ENCODE measurements at places on chromosomes 4 and X.

GRCh38 chr4:181860668-181861067 is 382.5 kb upstream of the TENM3 start:
- DNase-seq, result no peak

DNA sequence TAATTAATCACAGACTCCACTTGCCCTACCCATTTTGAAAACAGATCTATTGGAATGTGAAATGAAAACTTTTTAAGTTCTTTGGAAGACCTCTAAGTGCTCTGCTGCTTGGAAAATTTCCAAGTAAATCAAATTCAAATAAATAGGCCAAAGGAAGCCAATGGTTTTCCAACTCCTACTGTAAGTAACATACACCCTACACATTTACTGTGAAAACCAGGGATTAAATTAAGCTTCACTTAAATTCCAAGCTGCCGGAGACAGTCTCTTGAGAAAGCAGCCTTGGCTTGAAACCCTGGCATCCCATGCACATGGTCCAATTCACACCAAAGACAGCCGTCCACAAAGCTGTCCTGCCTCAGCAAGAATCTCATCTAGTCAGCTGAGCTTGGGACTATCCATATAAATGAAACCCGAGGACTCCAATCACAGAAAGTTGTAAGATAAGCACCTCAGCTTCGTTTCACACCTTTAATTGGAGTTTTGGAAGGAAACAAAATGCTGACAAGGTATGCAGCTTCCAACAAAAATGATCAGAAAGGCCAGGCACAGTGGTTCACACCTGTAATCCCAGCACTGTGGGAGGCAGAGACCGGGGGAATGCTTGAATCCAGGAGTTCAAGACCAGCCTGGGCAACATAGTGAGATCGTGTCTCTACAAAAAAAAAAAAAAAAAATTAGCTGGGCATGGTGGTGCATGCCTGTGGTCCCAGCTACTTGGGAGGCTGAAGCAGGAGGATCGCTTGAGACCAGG is 88.6 kb downstream of the APBB2 start:
- no peak for DNase-seq

- DNase-seq, result no peak
Measured at GRCh38 chr4:72112514-72113156, 80.8 kb downstream of the NPFFR2 start.

GRCh38 chr4:109616243-109616642 is 56.2 kb downstream of the MCUB start:
- no peak for DNase-seq

- no peak for DNase-seq
Measured at GRCh38 chr4:106679063-106679462, 310.5 kb upstream of the GIMD1 start.

- no peak for DNase-seq
Measured at GRCh38 chr4:40632080-40632479, 2.4 kb upstream of the RBM47 start.

DNA sequence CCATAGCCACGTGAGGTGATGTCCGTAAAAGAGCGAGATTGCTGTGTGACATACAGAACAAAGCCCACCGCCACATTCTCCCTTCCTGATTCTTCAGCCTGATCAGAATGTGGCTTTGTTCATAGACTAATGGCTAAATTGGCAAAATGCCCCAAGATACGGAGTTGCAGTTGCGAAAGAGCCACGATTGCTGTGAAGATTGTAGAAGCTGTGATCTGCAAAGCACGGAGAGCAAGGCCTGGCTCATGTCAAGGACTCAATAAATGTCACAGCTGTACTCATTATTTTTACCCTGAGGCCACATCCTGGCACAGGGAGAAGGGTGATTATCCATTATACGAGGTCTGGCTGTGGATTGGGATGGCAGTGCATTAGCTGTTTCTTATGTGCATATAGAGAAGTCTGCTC is 34.2 kb downstream of the ARSD start:
- DNase-seq, result no peak

- no peak for DNase-seq
Measured at GRCh38 chr4:78584863-78585547, 33.4 kb downstream of the ANXA3 start.

GRCh38 chr4:6093671-6094070 is 75.4 kb upstream of the C4orf50 start:
- DNase-seq, result no peak

DNA sequence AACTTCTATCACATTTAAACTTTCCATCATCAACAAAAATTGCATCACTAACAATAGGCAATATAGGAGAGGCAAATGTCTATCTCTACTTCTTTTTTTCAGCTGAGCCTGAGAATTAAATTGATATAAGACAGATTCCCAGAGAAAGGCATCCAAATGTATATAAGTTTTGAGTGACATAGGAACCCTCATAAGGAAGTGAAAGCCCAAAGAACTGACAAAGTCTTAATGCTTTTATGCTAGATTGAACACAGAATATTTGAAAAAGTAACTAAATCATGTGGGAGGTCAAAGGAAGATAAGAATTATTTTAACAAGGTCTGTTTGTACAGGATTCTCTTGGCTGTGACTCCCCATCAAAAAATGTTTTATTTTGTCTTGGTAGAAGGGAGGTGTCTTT is 714.9 kb downstream of the GRXCR1 start:
- DNase-seq, result no peak

DNA sequence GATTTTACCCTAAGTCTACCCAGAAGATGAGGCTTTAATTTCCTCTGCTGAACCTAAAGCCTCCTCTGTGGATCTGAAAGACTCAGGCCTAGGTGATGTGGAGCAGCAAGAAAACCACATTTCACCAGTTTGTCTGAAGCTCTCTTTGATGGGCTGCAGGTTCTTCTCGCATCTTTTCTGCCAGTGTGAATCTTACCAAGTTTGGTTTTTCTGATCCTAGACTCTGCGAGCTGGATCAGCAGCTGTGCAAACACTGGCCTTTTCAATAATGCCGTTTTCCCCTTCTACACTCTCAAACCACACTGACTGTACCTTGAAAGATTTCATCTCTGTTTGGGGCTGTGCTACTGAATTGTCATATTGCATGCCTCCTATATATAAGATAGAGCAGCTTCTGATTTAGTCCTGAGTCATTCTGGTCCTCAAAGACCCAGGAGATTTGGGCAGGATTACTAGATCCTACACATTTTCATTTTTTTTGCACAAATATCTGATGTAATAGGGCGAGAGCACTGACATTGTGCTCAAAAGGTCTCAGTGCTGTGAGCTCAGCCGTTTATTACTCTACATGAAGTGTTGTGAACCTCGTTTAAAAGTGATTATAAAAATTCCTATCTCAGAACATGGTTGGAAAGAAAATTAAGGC is 133.6 kb upstream of the FAM9C start:
- no peak for DNase-seq

DNA sequence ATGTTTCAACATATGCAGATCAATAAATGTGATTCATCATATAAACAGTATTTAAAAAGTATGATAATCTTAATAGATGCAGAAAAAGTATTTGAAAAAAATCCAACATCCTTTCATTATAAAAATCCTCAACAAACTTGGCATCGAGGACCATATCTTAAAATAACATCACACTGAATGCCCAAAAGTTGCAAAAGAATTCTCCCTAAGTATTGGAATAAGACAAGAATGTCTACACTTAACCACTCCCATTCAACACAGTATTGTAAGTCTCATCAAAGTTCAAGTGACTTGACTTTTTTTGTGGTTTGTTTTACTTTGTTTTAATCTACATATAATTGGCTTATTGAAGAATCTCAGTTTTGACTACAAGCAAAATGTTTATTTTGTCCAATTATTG is 779.0 kb upstream of the SLIT2 start:
- no peak for DNase-seq

GRCh38 chr4:84957514-84958420 is 8.7 kb downstream of the WDFY3 start:
- DNase-seq, result no peak

- no peak for DNase-seq
Measured at GRCh38 chr4:113763029-113763285, 1.4 kb upstream of the CAMK2D start.

DNA sequence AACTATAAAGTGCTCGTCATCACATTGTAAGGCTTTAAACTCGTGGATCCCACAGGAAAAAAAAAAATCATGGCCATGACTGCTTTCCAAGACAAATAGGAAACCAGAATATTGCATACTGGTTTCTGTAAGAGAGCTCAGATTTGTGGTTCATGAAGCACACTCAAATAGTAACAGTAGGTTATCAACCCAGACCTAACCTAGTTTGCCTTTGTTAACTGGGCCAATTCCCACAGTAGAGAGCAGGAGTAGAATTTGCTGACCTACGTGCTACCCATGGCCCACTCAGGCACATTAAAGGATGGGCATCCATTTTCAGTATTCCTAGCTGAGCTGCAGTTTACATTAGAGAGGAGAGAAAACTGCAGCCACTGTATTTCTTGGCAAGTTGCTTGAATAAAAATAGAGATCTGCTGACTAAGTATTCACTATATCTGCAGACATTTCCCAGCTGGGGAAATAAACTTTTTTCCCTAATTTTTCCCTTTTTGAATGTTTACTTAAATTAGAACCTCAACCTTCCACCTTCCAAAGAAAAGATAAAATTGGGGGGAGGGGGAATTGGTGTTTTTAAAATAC is 218.5 kb downstream of the SPANXN3 start:
- no peak for DNase-seq

DNA sequence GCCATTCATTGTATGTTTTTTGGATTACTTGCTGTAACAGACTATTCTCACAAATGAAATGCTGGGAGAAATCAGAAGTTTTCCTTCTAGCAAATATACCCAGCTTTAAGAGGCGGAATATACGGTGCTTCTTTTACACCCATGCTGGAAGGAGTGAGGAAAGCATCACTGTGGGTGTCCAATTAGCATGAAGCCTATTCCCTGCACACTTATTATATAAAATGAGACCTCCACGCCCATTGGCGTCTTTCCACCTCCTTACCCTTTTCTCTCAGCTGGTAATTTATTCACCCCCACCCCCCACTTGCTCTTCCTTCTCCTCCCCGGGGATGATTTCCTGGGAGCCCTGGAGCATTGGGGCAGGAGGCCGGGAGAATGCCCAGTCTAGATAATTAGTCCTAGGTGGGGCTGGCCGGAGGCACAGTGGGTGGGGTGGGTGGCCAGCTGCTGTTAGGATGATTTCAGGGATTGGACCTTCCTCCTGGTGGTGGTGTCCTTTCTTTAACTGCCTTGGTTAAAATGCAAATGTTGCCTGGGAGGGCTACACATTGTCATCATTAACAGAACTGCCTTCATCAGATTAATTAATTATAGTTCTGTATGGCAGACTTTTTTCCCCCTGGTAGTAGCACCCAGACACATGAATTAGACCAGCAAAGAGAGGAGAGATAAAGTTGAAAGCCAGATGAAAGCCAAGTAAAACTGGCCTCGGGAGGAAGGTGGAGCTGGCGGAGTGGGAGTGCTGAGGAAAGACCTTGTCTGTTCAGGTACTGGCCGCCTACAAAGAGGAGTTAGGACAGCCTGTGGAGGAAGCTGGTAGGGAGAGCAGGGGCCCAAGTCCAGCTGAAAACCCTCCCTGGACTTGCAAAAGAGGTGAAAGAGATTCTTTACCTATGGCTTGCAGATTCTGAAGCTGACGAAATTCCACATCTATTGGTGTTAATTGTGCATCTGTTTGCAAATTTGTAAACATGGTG is 11.4 kb downstream of the SHROOM2 start:
- no peak for DNase-seq

DNA sequence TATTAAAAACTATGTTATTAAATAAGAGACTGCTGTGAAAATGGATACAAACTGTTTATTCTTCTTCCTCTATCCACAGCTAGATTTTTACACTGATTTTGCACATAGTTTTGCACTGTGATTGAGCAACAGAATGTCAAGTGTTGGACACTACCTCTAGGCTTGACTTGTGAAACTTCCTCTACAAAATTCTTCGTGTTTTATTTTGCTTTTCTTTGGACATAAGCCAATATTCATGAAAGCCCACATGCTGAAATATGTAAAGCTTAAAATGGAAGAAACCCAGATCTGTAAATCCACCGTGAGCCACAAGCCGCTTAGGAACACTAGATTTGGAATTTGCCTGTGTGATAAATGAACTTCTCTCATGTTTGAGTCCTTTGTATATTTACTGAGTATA is 849.4 kb downstream of the FSTL5 start:
- no peak for DNase-seq

- DNase-seq, result no peak
Measured at GRCh38 chr4:124526769-124527168, 185.8 kb downstream of the ANKRD50 start.

GRCh38 chr4:101441446-101441845 is 94.1 kb upstream of the PPP3CA start:
- no peak for DNase-seq

DNA sequence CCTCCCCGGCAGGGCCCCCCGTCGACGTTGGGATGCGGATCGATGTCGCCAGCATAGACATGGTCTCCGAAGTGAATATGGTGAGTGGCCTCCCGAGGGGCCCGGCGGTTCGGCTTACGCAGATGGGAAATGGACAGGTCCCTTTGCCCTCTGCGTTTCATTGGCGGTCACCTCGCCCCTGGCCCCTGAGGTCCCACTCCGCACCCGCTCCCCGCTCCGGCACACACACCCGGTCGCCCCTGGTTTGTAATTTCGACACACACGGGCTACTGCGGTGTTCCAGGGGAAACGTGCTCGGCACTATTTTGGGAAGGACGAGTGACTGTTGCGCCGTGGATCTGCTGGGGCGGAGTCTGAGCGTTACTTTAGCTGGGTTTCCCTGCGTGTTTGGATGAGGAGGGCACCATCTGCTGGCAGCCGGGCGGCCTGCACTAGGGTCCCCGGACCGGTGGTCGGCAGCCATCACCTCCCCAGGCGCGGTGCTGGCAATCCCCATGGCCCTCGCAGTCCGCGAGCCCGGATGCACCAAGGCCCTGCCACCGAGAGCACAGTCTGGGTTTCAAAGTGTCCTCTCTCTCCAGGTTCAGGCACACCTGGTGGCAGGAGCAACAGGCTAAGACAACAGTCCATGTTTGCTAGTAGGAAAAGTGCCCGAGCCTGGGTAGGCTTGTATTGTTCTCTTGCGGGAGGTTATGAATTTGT is 1.2 kb downstream of the GABRB1 start:
- DNase-seq, result peak; percentile 80

DNA sequence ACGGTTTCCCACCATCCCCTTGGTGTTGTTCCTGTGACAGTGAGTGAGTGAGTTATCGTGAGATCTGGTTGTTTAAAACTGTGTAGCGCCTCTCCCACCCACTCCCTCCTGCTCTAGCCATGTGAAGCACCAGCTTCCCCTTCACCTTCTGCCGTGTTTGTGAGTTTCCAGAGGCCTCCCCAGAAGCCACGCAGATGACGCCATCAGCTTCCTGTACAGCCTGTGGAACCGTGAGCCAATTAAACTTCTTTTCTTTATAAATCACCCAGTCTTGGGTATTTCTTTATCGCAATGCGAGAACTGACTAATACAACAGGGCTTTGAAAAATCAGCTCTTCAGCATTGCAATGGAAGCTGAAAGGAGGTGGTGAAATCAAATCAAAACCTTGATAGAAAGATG is 50.0 kb downstream of the FGFBP1 start:
- DNase-seq, result no peak

- no peak for DNase-seq
Measured at GRCh38 chr4:173056710-173057109, 111.9 kb upstream of the GALNT7 start.

GRCh38 chrX:41672643-41673042 is 16.1 kb upstream of the GPR34 start:
- no peak for DNase-seq

GRCh38 chr4:66662620-66663019 is 882.7 kb downstream of the CENPC start:
- no peak for DNase-seq

GRCh38 chr4:33086331-33086925 is 2366.3 kb downstream of the PCDH7 start:
- no peak for DNase-seq

Data from left cardiac atrium (tissue), 4 donors.